ENCODE measurements at places on chromosomes 16 and 17.

GRCh38 chr17:42308446-42308845 lies 20.1 kb downstream of the STAT5A start:
- no peak for DNase-seq
- peaks cover 24% of the 10 kb centered on the region for H3K4me1 ChIP-seq
- no peak overlapping the region for H3K27ac ChIP-seq
- peaks cover 79% of the 10 kb centered on the region for H3K36me3 ChIP-seq

GRCh38 chr17:39937447-39937846 lies 9.9 kb downstream of the LRRC3C start:
- H3K36me3 ChIP-seq = no peaks in the 10 kb centered on the region
- no peaks in the 10 kb centered on the region for H3K27me3 ChIP-seq

DNA sequence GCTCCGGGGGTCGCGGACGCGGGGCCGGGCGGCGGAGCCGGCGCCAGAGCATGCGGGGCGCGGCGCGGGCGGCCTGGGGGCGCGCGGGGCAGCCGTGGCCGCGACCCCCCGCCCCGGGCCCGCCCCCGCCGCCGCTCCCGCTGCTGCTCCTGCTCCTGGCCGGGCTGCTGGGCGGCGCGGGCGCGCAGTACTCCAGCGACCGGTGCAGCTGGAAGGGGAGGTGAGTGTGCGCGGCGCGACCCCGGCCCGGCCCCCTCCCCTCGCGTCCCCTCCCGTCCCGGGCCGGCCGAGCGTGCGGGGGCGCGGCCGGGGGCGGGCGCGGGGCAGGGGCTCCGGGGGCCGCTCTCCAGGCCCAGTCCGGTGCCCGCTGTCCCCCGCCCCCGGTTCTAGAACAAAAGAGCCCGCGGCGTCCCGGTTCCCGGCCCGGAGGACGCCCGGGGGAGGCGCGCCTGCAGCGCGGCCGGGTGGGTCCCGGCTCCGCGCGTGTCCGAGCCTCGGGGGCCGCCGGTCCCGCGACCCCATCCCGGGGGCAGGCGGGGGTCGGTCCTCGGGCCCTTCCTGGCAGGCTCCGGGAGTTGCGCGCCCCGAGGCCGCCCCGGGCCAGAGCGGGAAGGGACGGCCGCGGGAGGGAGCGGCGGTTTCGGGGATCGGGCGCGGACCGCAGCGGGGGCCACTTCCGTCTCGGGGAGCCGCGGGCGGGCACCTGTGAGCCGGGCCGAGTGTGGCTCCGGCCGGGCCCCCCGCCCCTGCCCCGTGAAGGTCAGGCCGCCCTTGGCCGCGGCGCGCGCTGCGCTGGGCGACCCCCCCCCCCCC lies 563 bp downstream of the METRNL start:
- H3K4me3 ChIP-seq = no peak overlapping the region
- H3K36me3 ChIP-seq = peaks cover 1% of the 10 kb centered on the region
- H3K27me3 ChIP-seq = peaks cover 7% of the 10 kb centered on the region
- no peak overlapping the region for H3K27ac ChIP-seq
- DNase-seq = peak; percentile 51
- H3K4me1 ChIP-seq = peaks cover 31% of the 10 kb centered on the region

DNA sequence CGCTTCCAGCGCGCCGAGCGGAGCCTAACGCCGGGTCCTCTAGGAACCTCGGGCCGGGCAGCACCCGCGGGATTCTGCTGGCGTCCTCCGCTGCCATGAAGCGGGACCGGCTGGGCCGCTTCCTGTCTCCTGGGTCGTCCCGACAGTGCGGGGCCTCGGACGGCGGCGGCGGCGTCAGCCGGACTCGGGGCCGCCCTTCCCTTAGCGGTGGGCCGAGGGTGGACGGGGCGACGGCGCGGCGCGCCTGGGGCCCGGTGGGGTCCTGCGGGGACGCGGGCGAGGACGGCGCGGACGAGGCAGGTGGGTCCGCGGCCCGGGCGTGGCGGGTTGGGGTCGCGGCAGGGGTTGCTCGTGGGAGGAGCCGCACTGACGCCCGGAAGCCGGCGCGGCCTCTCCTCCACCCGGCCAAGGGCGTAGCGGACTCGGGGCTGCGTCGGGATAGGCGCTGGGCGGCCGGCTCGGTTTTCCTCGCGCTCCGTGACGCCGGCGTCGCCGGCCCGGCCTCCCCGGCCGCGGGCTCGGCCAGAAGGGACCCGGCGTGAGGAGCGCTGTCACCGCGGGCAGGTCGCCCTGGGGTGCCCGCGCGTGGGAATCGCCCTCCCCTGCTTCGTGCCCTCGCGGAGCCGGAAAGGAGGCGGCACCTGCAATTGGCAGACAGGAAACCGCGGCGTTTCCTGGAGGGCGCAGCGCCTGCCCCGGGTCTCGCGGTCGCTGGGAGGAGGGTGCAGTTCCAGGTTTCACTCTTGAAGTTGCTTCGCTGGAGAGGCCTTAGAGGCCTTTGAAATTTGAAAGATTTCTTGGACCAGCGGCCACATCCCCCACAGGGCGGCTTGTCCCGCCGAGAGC lies 432 bp downstream of the ZNF276 start:
- H3K4me3 ChIP-seq = peak overlapping the region; percentile 85
- DNase-seq = peak; percentile 77
- H3K27ac ChIP-seq = peak overlapping the region; percentile 50
- peaks cover 26% of the 10 kb centered on the region for H3K36me3 ChIP-seq
- no peaks in the 10 kb centered on the region for H3K27me3 ChIP-seq

DNA sequence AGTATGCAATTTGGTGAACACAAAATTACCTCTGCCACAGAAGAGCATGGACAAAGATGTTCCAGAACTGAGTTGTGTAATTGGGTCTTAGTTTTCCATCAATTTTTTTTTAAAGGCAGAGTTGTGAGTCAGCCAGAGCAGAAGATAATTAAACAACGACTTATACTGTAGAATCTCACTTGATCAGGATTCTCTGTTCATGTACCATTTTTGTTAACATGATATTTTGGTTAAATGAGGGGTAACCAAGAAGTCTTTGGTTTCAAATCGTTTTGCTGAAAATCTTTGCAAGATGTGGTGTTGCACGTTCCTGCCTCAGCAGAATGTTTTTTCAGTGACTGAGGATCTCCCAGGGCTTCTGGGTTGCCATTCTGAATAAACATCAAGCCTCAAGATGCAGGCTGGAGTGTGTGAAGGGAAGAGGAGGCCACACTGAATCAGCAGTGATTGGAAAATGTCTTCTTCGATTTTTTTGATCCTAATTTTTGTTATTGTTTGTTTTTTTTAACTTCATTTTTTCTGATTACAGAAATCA lies 232.6 kb upstream of the IRX3 start:
- DNase-seq = no peak
- peaks cover 2% of the 10 kb centered on the region for H3K27me3 ChIP-seq
- no peaks in the 10 kb centered on the region for H3K36me3 ChIP-seq
- no peak overlapping the region for H3K4me3 ChIP-seq
- no peak overlapping the region for H3K27ac ChIP-seq
